ENCODE measurements at places on chromosomes 2 and 18. TPM values are rescaled to one million over a fixed set of nuclear protein-coding genes. Genes with fewer than 3 reads are reported as not detected.

Gene DSG4
- not detected for total RNA-seq

Gene CLEC4F
- not detected for total RNA-seq

Gene MYO7B
- total RNA-seq, result 4.3 TPM

Gene SNED1
- total RNA-seq, result 93.7 TPM

Gene FAM124B
- total RNA-seq, result 17.2 TPM

Gene CRYGB
- not detected for total RNA-seq

Gene GEN1
- total RNA-seq, result 8.4 TPM

Gene TSPYL6
- 0.17 TPM for total RNA-seq

Gene CABYR
- 18.2 TPM for total RNA-seq

Gene HOXD4
- total RNA-seq, result 3.9 TPM

Gene RMND5A
- total RNA-seq, result 77.9 TPM

Gene MIB1
- total RNA-seq, result 87.7 TPM
